ENCODE measurements at places on chromosomes 1 and 21.

GRCh38 chr1:84704872-84705417 lies 14.7 kb upstream of the SSX2IP start:
- DNase-seq = no peak

- no peak for DNase-seq
Measured at GRCh38 chr1:61284936-61285335, 202.6 kb downstream of the NFIA start.

GRCh38 chr1:39657923-39658485 lies 13.9 kb downstream of the NT5C1A start:
- DNase-seq = peak; percentile 78

DNA sequence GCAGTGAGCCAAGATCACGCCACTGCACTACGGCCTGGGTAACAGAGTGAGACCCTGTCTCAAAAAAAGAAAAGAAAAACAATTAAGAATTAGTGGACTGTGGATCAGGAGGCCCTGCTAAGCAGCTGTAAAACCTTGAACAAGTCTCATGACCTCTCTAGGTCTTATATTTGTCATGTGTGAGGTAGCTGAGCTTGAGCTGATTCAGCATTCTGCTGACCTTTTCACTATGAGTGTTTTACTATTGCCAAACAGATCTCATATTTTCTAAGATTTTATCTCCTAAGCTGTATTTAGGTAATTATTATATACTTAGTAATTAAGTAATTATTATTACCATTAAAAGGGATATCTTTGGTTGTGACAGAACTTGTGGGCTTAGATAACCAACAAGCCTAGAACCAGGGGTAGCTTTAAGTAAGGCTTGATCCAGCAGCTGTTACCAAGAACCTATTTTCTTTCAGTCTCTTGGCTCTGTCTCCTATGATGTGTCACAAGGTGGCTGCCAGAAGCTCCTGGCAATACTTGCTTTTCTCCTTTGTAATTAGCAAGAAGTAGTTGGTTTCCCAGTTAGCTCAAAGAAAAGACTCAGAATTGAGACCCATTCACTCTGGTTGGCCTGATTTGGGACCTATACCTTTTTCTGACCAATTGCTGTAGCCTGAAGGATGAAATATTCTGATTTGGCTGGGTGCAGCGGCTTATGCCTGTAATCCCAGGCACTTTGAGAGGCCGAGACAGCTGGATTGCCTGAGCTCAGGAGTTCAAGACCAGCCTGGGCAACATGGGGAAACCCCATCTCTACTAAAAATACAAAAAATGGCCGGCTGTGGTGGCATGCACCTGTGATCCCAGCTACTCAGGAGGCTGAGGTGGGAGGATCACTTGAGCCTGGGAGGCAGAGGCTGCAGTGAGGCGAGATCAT lies 8.5 kb upstream of the ZC3H12A start:
- no peak for DNase-seq

GRCh38 chr1:235892202-235892601 lies 25.5 kb upstream of the LYST start:
- DNase-seq = no peak

DNA sequence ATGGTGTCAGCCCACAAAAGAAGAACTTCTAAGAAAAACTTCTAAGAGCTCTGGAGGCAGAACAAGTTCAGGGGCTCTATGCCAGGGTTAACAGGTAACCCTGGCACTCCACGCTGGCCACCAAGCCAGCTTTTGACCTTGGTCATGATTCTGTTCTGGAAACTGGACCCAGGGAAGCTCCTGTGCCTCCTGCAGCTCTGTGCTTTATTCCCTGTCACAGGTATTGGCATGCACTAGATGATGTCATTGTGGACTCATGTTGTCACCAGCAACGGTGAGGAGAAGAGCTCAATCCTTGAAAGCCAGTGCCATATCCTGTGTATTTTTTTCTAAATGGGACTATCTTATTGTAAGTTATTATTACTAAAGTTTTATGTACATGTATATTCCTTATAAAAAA lies 56.7 kb upstream of the GCLM start:
- no peak for DNase-seq

DNA sequence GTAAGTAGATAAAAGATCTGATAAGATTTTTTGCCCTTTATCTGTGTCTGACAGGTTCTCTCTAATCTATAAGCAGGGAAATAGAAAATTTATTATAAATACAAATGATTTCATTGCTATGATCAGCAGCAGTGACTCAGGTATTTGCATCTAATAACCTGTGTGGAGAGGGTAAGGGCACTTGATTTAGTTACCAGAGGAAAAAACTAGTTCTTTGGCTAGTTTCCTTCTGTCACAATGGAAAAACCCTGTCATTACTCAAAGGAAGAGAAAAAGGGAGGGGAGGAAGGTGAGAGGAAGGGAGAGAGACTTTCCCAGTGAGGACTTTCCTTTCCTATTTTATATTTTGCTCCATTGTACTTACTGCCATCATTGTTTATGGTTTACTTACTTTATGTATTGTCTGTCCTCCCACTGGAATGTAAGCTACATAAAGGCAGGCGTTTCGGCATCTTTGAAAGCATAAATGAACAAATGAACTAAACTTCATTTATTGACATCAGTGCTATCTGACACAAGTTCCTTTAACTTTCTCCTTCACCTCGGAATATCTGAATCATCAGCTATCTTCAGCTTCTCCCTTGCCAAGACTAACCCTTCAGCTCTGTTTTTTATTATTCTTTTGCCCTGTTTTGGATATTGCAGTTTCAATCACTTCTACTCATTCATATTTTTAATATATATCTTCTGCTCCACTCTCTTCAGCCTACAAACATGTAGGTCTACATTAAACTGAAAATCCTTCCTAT lies 34.9 kb downstream of the WDR3 start:
- no peak for DNase-seq

DNA sequence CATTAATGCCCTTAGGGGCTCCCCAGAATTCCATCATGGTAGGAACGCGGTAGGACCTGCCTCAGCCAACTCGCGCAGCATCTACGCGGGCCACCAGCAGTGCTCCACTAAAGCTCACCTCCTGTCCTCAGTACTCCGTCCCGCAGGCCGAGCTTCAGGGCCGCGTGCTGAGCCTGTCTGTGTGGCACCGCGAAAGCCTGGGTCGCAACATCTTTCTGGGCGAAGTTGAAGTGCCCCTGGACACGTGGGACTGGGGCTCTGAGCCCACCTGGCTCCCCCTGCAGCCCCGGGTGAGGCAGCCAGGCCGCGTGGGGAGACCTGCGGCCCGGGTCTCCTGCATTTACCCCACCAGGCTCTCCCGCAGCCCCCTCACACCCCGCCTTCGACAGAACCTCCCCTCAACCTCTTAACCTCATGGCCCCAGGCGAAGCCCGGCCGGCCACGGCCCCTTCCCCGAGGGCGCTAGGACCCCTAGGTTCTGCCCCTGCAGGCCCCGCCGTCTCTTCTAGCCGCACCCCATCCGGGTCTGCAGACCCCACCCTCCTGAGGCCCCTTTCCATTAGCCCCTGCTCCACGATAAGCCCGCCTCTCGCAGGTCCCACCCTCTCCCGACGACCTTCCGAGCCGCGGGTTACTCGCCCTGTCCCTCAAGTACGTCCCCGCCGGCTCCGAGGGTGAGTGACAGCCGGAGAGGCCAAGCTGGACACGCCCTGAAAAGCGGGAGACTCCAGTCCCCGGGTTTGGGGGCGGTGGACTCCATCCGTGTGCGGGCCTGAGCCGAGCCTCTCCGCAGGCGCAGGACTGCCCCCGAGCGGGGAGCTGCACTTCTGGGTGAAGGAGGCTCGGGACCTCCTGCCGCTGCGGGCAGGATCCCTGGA lies 9.1 kb downstream of the SYTL1 start:
- peak; percentile 96 for DNase-seq

- no peak for DNase-seq
Measured at GRCh38 chr1:6577831-6578525, 1.8 kb upstream of the ZBTB48 start.

GRCh38 chr21:14213164-14213563 lies 2.4 kb upstream of the LIPI start:
- DNase-seq = no peak

DNA sequence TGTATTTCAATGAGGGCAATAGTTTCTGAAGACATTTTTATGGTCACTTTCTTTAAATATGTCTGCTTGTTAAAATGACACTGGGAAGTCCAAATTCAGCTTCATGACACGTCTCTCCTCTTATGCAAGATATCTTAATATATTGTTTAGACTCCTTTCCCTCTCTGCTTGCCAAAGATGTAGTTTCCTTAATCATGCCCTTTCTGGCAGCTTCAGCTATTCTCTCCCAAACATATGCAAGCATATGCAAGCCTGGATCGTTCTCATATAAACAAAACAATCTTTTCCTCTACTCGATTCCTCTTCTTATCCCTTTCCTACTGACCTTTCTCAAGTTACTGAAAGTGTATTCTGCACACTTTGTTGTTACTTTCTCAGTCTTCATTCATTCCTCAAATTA lies 372.2 kb downstream of the PTBP2 start:
- DNase-seq = no peak

GRCh38 chr1:228835456-228835855 lies 100.2 kb downstream of the RHOU start:
- no peak for DNase-seq

DNA sequence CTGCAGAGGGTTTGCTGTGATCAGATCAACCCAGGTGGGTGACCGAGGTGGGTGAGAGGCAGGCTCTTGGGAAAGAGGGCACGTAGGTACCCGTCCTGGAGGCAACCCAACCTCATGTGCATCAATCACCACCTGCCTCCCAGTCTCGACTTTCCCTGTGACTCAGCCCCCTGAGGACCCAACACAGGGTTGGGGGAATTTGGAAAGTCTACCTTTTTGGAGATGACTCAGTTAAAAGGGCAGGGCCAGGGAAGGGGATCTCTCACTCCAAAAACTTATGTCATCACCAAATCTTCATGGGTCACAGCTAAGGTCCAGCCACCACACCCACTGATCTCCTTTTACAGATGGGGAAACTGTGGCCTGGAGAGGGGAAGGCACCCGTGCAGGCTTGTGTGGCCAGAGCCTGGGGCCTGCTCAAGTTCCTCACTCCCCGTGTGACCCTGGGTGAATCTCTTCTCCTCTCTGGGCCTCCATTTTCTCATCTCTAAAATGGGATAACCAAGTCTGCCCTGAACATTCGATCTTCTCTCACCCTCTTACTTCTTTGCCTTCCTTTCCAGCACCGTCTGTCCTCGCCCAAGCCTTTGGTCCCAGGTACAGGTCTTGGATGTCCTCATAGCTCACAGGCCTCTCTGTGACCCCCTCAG lies 34.6 kb upstream of the WNT4 start:
- DNase-seq = no peak

Data from HuH-7 (cell line).